ENCODE measurements at places on chromosomes 4 and X.
A peak's percentile ranks its signal among the peaks of the same experiment; 100 is the strongest.

DNA sequence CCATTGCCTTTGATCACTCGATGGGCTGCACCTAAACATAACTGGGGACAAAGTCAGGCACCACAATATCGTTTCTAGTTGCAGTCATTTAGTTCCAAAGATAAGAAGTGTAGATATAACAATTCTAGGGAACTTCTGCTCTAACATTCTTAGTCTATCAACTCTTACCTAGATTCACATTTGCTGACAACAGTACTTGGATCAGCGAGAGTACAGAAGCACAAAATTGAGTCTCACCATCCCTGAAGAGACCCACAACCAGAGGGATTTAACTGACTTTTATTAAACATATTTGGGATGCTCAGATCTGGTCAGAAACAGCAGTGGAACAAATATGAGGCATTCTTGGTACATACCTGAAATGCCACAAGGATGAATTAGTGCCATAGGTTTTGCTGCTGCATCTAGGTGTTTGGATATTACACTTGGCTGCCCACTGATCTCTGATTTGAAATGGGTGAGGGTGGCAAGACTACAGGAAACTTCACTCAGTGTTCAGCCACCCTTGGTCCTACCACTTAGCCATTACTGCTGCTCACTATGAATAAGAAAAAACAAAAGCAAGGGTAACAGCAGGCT, 28.9 kb upstream of the HUWE1 start:
- no peak for DNase-seq

DNA sequence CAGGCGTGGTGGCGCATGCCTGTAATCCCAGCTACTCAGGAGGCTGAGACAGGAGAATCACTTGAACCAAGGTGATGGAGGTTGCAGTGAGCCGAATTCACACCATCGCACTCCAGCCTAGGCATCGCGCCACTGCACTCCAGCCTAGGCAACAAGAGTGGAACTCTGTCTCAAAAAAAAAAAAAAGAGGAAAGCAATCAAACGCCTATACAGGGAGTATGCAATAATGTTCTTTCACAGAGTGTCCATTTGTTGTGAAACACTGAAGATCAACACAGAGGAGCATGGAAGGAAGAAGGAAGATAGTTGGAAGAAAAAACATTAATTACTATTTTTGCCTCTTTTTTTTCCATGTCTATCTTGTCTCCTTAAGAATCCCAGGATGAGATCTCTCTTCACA, 113.4 kb downstream of the FBXO8 start:
- no peak for DNase-seq

- DNase-seq: peak; percentile 15
Measured at GRCh38 chr4:68349279-68349648, 626 bp downstream of the YTHDC1 start.

DNA sequence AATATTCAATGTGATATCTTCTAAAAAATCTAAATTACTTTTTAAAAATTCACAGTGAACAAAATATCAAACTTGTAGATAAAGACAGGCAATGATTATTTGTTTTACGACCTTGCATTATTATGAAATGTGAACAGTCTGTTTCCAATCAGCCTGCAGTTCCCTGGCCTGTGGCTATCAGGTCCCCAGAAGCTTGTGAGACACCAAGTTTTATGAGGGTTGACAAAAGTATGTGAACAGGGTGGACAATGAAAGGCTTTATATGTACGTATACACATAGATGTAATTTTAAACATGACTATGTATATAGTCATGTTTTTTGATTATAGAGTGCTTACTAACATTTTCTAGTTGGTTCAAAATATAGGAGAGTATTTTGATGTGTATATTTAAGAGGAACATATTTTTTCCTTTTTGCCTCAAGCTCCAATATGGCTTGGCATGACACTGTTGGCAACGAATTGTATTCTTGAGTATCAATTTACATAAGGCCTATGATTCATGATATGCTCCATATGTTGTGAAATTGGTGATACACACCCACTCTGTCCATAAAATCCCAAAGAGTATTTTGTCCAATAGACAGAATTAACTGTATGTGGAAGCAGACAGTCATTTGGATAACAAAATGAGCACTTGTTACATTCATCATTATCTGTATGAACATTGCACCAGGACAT, 55.7 kb downstream of the BTC start:
- DNase-seq: no peak

- no peak for DNase-seq
Measured at GRCh38 chrX:65879977-65880799, 159.7 kb downstream of the VSIG4 start.

DNA sequence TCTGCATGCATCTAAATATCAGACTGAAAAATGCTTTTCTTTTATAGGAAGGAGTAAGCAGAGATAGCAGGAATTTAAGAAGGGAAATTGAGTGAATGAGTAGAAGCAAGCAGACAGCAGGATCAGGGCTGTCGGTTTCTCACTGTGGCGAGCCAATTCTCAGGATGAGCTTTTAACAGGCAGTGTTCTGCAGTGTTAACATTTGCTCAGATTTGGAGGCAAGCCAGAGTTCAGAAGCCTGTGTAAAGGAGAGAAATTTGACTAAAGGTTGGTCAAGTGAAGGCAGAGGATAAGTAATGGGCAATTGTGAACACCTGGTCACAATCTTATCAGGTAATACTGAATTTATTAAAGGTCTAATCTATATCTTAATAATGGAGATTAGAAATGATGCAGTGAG, 133.3 kb upstream of the MAGEB16 start:
- no peak for DNase-seq

DNA sequence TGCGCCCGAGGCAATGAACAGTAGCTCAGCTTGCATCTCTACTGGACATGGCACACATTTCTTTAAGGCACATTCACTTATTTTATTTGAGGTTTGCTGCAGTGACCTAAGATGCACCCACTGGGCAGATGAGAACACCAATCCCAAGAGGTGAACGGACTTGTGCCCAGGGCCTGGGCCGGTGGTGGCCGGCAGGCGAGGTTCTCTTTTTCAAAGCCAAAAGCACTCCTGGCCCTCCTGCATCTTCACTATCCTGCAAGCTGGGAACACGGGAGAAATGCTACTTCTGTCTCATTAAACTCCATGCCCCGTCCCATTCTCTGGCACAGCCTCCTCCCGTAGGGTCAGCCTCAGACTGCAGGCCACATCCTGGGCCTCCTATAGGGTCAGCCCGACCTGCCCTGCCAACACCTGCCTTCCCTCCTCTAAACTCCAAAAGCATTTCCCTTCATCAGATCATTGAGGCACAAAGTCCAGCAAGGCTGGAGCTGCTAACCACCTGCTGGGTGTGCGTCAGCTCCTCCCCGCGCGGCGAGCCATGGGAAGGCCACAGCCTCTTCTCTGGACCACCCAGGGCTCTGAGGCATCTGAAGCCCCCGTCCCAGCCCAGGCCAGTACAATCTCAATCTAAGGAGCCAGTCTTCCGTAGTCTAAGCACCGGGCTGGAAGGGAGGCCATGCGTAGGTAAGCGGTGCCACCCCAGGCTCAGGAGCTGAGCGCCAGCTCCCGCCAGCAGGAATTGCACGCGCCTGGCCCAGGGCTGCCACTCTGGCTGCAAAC, 166.1 kb downstream of the AFAP1 start:
- no peak for DNase-seq

Data from CD4-positive, alpha-beta T cell (primary cell).